ENCODE measurements at places on chromosomes 1 and 21. TPM values are rescaled to one million over a fixed set of nuclear protein-coding genes. Genes with fewer than 3 reads are reported as not detected.

GRCh38 chr1:217091561-217091960 is 368.3 kb upstream of the ESRRG start:
- DNase-seq: no peak

- no peak for DNase-seq
These were observed 66.5 kb upstream of the LYST start for GRCh38 chr1:235933017-235933765.

- DNase-seq: peak; percentile 54
These were observed 92.3 kb upstream of the ESRRG start for GRCh38 chr1:216815260-216816131.

- DNase-seq: no peak
These were observed 55.2 kb downstream of the RNF187 start for GRCh38 chr1:228542376-228542775.

GRCh38 chr1:150610576-150610975 is 18.8 kb downstream of the ENSA start:
- no peak for DNase-seq

Gene AMIGO1
- 1.8 TPM for total RNA-seq

GRCh38 chr21:45104560-45104959 is 30.2 kb downstream of the ADARB1 start:
- no peak for DNase-seq

DNA sequence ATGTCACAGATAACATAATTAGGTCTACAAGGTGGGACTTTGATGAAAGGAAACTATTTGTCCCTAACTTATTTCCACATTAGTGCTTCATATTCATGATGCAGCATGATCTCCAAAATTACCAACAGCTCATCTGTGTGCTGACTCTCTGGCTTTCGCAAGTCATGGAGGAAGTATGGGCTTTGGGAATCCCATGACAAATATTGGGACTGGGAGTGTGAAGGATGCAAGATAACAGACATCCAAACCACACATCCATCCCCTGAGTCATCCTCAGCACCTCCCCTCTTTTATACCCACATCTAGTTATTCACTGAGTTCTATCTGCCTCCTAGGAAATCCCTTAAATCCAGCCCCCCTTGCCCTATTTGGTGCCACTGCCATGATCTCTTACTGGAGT is 102.8 kb upstream of the COL24A1 start:
- peak; percentile 62 for DNase-seq

- no peak for DNase-seq
These were observed 17.7 kb downstream of the MARCKSL1 start for GRCh38 chr1:32318127-32318869.

DNA sequence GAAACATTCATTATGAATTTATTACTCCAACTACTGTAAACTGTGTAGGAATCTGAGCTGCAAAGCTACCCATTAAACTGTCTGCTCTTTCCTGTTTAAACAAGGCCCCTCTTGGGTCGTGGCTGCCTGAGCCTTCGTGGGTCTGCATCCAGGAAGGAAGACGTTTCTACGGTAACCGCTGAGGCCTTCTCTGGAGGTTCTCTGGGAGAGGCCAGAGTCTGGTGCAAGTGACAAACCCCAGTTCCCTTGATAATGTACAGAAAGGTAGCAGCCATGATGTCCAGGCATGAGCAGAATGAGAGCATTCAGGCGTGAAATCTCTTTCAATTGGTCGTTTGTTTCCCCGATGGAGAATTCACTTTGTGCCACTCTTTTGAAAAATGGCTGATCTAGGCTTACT is 350.2 kb downstream of the PLPP3 start:
- no peak for DNase-seq

Gene OR2G6
- total RNA-seq: not detected

GRCh38 chr21:43727519-43728153 is 8.7 kb downstream of the PDXK start:
- no peak for DNase-seq

DNA sequence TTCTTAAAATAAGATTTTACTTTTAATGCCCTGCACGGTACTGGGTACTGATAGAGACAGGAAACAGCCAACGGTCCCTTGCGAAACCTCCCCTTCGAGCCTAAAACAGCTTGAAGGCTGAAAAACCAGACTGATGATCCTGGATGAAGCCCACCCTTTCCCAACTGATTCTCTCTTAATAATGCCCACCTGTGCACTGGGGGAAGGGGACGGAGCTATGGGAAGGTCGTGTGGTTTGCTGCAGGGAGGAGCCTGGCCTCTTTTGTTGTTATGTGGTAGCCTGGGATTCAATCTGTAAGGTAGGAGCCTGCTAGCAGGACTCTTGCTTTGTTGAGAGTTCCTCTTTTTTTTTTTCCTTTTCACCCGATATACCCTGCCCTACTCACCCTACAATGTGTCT is 25.6 kb downstream of the SAMSN1 start:
- no peak for DNase-seq

- DNase-seq: no peak
These were observed 103.8 kb upstream of the PDE4B start for GRCh38 chr1:65688848-65689247.

DNA sequence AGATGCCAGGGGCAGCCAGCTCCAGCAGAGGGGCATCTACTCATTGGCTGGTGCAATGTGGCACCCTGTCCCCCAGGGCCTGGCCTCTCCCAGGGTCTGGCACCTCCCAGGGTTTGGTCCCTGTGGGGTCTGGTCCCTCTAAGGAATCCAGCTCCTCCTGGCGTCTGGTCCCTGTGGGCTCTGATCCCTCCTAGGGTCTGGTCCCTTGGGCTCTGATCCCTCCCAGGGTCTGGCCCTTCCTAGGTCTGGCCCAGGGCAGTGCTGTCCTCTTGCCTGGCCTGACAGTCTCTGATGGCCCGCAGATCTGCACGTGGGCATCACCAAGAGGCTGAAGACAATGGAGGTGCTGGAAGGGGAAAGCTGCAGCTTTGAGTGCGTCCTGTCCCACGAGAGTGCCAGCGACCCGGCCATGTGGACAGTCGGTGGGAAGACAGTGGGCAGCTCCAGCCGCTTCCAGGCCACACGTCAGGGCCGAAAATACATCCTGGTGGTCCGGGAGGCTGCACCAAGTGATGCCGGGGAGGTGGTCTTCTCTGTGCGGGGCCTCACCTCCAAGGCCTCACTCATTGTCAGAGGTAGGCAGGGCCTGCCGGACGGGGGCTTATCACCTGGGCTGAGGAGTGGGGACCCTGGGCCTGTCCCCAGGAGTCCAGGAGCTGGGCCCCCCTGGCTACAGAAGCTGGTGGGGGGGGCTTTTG is 73.9 kb downstream of the OBSCN start:
- no peak for DNase-seq

Gene DYNLT5
- not detected for total RNA-seq

GRCh38 chr1:110961902-110962301 is 1.8 kb downstream of the LRIF1 start:
- no peak for DNase-seq

DNA sequence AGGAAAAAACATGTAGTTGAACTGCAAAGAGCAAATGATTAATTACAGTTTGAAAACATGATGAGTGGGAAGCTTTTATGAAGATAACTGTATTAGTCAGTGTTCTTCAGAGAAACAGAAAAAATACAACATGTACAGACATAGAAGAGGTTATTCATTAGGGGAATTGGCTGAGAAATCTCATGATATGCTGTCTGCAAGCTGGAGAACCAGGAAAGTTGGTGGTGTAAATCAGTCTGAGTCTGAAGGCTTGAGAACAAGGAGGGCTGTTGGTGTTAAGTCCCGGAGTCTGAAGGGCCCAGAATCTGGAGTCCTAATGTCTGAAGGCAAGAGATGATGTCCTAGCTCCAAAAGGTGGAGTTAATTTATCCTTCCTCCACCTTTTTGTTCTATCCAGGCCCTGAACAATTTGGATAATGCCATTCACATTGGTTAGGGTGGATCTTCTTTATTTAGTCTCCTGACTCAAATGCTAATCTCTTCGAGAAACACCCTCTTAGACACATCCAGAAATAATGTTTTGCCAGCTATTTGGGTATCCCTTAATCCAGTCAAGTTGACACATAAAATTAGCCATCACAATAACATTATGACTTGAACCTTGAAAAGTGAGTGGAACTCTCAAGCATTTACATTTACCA is 672.9 kb upstream of the PTBP2 start:
- no peak for DNase-seq

Gene GBP6
- total RNA-seq: not detected

- no peak for DNase-seq
These were observed 5.3 kb upstream of the MIB2 start for GRCh38 chr1:1609822-1610485.

GRCh38 chr1:153610334-153610733 is 2.6 kb downstream of the S100A16 start:
- DNase-seq: peak; percentile 42

- no peak for DNase-seq
These were observed 85.5 kb downstream of the C1orf94 start for GRCh38 chr1:34262023-34262853.

Gene TINAGL1
- 3.9 TPM for total RNA-seq

DNA sequence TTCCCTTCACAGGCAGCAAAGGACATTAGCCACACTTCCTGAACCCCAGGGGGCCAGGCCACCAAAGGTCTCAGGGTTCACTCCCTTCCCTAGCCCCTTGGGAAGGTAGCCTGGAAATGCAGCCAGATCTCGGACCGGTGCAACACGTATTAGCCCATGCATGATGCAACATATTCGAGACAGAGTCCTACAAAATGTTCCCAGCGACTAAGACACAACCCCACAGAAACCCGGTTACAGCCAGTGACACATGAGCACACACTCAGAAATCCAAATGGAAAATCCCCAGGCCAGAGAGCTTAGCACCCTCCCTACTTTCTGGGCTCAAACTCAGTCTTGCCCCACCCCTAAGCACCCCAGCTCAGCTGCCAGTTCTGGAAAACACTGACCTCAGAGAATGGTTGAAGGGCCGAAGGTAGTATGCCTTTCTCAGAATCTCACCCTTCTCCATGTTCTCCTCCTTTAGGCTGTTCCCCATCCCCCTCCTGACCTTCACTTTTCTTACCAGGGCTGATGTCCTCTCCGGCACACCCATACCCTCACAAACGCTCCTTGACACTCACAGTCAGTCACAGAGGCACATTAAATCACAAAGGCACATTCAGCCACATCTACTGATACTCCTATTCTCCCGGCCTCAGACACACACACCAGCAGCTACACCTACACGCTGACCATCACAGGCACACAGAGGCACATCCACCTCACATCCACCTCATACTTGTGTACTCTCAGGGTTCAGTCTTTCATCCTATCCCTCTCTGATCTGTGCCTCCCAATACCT is at the start of gene TSPAN1:
TSS of gene TSPAN1 (plus strand) at position 640 of the 784 bp plus-strand sequence. CDS start 6,021 bp downstream, outside the sequence.
- no peak for DNase-seq

- no peak for DNase-seq
These were observed 27.0 kb upstream of the ZFP69B start for GRCh38 chr1:40423264-40423642.

DNA sequence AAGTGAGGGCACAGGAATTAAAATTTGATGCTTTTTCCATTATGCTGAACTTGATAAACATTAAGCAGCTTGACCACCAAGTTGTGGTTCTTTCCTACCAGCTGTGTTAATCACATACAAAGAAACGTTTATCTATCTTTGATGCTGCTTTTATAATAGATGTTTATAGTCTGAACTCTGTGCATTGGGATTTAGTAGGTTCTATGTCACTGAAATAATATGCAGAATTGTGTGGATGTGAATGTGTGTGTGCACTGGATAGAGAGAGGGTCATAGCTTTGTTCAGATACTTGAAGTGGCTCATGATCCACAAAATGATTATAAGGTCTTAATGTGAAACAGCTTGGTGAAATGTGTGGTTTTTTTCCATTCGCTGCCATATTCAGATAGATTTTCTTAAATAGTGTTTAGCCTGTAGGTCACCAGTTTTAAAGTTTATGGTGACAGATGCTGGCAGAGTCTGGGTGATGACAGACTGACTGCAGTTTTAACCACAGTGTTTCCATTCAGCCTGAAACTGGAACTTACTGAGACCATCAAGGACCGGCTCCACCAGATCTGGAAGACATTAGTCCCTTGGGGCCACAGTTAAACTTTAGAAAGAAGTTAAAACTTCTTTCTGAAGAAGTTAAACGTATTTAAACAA is 10.2 kb downstream of the DDI2 start:
- no peak for DNase-seq

Gene CHIA
- not detected for total RNA-seq

- DNase-seq: no peak
These were observed 17.8 kb downstream of the HLCS start for GRCh38 chr21:36948686-36949085.

Gene COL8A2
- 10.8 TPM for total RNA-seq

DNA sequence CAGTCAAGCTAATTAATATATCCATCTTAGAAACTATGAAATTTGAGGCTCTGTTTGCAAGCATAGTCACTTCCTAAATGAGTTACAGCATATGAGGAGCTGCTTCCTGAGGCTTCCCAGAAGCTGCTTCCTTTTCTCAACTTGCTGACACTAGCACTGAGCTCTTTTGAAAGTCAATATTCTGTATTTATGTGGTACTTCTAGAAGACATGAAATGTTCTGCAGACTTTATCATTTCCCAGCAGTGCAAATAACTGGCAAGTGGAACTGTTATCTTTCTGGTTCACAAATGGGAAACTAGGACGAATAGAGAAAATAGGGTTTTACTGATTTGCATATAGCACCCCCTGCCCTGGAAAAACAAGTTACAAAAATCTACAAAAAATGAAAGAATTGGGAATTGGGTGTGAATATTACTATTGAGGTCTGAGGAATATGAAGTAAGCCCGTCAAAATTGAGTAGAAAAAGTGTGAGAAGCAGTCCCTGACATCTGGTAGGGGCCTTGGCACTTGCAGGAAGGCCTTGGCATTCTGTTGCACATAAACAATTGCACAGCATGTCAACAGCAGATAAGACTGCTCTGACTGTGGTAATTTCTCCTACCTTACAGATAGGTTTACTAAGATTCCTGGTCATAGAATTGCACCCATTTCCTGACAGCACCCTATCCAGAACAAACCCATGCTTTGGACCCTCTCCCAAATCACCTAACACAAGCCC is 7.1 kb downstream of the GIPC2 start:
- DNase-seq: no peak

Gene KCNQ4
- 1.5 TPM for total RNA-seq

GRCh38 chr21:44901391-44902074 is 19.2 kb downstream of the ITGB2 start:
- no peak for DNase-seq

DNA sequence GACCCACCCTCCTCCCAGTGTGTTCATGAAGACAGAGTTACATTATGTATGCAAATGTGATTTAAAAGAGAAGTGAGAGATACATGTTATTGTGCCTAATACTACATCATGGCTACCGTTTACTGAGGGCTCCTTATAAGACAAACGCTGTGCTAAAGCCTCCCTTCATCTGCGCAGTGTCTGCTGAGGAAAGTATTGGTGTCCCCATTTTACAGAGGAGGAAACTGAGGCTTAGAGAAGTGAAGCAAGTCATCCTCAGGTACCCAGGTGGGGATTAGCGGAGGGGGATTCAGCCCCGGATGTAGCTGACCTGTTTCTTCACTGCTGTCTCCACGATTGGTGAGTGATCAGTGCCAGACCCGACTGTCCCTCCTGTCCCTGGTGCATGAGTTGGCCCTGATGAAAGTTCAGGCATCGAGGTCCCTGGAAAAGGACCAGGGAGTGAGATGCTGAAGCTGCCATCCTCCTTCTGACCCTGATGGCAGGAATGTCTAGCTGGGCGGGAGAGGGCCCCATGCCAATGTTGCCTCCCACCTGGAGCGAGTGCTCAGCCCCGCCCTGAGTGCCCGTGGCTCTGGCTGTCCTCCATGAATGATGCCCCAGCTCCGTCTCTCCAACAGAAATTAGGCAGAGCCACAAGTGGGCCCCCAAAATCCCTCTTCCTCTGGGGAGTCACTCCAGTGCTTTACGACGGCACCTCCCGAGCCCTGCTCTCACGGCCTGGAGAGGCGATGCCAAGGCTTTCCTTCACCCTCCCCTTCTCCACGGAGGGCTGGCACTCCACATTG is 204.7 kb downstream of the KAZN start:
- no peak for DNase-seq

Gene HAPLN2
- not detected for total RNA-seq

Gene GJA5
- 0.36 TPM for total RNA-seq

- no peak for DNase-seq
These were observed 548 bp upstream of the SLC25A33 start for GRCh38 chr1:9538669-9539164.
